ENCODE measurements at places on chromosomes 1 and 21.

- no peak for DNase-seq
These were observed 28.4 kb downstream of the EXTL2 start for GRCh38 chr1:100866041-100866900.

- DNase-seq = no peak
These were observed 101.1 kb downstream of the S1PR1 start for GRCh38 chr1:101337968-101338367.

DNA sequence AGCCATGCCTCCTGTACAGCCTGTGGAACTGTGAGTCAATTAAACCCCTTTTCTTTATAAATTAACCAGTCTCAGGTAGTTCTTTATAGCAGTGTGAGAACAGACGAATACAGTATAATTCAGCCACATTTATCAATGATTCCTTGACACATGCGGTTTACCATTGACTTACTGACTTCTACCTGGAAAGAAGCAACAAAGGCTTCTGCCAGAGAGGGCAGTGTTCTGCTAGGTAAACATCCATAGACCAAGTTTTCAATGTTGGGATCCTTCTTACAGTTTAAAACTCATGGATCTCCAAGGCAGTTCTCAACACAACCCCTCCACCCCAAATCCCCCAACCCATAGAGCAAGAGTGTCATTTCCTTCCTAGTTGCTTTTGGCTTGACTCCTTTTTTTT is 150.6 kb downstream of the ZNF648 start:
- peak; percentile 22 for DNase-seq

- peak; percentile 79 for DNase-seq
These were observed 338 bp upstream of the TOR1AIP1 start for GRCh38 chr1:179881642-179882252.

DNA sequence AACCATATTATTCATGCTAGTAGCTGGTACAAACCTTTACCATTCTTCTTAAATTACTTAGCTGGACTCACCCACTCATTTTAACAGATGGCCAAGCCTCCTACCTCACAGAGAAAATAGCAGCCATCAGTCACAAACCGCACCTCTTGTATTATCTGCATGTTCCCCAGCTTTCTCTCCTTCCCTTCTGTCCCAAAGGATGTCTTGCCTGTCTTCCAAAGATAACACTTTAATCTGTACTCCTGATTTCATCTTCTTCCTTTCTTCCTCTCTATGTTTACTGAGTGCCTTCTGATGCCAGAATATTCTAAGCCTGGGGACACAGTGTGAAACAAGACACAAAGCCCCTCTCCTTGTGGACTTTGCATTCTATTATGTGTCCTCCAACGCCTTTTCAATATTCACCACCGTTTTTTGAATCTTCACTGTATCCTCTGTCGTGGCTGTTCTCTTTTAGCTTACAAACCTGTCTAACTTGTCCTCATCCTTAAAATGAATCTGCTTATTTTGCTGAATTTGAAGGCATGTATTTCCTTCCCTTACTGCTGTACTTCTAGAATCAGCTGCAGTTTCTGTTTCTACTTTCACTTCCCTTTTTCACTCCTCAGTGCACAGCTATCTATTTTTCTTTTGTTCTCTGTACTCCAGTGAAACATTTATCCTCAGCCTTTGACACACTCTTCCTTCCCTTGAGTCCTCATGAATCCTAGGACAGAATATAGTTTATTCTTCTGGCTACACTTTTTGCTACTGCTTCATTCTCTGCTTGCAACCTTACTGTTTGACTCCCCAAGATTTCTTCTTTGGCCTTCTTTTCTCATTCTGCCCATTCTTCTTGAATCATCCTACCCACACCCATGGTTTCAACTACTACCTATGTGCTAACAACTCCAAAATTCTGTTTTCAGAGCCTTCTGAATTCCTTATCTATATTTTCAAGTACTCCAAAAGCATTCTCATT is 216.9 kb upstream of the SAMSN1 start:
- DNase-seq = no peak

GRCh38 chr1:222970711-222971110 is 155.9 kb downstream of the DISP1 start:
- no peak for DNase-seq

- DNase-seq = no peak
These were observed 7.7 kb downstream of the GIPC2 start for GRCh38 chr1:78053498-78053897.

GRCh38 chr1:70171512-70171911 is 33.9 kb downstream of the LRRC40 start:
- DNase-seq = no peak

Data from H7 (cell line).